ENCODE measurements at places on chromosomes 4 and X.

DNA sequence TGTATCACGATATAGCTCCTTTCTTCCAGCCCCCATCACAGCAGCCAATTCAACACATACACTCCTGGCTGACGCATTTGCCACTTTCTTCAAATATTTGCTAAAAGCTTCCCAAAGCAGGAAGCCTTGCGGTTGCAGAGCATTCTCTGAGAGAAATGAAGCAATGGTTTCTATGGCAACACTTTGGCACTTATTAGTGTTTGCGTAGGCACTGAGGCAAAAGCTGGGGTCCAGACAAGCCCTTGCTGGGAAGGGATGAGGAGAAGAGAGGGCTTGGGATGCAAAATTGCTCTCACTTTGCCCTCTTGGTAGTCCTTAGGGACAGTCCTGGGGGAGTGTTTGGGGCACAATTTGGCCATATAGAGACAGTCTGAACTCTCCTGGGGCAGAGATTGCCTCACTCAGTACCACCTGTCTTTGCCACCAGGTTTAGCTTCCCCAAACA is 55.0 kb upstream of the PAK3 start:
- peak; percentile 22 for DNase-seq

DNA sequence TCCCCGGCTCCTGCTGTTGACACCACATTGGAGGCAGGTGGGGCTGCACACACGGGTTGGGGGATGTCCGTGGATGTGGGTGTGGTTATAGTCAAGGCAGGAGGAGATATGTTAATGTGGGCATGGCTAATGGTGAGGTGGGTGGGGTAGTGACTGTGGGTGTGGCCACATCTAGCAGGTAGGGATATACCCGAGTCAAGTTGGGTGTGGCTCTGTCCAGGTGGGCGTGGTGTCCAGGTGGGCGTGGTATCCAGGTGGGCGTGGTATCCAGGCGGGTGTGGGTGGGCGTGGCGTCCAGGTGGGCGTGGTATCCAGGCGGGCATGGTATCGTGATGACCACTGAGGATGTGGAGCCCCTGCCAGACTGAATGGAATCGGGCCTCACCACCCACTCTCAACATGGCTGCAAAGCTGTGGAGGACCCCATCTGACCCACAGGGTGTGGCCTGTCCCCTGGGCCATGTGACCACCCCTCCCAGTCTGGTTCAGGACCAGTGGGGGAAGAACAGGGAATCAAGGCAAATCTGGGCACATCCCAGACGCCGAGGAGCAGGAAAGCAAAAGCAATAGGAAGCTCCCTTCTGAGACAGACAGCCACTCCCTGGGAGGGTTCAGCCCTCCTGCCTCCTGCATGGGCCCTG is 21.0 kb downstream of the MAN2B2 start:
- no peak for DNase-seq

DNA sequence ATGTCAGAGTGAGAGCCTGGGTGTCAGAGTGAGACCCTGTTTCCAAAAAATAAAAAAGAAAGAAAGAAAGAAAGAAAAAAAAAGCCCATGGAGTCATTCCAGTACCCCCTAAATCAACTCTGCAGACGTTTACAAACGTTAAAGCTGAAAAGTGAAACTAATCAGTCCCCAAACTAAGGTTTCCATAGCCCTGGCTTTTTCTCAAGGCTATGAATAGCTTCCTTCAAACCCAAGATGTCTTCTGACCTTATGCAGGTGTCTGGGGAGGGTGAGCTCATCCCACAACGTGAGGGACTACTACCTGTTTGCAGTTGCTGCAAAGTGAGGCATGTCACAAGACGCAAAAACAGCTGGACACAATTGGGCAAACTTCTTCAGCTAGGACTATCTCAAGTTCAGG is 144.0 kb downstream of the SH3KBP1 start:
- peak; percentile 24 for DNase-seq

DNA sequence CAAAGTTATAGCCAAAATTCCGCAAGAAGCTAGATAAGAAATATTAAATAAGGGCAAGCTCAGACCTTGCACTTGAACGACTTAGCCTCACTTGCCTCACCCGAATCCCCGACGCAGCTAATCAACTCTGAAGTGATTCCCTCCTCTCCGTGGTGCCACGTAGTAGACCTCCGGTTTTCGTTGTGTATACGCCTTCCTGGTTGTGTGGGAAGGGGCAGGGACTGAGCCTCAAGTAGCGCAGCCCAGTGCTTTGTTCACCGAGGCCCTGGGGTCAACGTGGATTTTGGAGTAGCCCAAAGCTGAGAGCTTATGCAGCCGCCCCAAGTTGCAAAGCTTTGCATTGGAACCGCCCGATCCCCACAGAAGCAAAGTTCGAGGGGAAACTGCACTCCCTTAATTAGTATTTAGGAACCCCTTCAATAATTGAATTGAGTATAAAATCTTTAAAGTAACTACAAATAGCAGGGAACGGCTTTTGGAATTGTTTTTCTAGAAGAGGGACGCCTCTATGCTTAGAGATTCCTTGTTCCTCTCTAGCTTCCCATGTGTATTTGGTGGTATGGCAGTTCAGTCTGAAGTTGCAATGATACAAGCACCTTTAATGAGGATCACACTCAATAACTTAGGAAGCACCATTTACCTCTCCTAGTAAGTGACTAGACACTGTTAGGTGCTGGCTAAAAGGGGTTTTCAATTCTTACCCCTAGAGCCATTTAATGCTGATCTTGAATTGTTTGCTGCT is 55.7 kb downstream of the LINC00632 start:
- DNase-seq, result no peak

DNA sequence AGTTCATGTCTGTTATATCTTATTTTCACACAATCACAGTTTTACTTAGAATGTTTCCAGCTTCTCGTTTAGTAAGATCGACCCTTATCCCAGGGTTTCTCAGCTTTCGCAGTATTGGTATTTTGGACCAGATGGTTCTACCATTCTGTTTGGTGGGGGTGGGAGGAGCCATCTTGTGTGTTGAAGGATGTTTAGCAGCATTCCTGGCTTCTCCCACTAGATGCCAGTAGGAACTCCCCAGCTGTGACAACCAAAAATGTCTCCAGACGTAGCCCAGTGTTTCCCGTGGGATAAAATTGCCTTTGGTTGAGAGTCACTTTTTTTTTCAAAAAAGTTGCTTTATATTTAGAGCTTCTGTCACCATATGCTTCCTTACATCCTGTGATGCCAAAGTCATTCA is 90.9 kb upstream of the TLR2 start:
- no peak for DNase-seq

DNA sequence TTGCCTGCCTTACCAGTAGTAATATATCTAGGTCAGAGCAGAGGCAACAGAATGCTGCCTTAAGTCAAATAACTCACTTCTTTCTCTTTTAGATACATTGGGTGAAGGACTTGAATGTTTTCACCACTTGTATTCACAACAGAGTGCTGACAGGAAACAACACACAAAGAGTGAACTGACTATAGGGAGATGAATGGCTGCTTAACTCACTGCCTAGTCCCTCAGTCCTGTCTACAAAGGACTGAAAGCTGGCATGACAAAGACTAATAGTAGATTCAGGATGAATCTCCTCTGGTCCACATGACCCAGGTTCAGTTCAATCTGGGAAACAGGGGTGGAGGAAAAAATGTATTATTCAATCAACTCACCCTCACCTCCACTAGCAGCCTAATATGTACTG is 134.2 kb downstream of the GALNTL6 start:
- DNase-seq, result no peak

- DNase-seq, result peak; percentile 36
Measured at GRCh38 chrX:18885328-18886004, 98.4 kb downstream of the PHKA2 start.
